ENCODE measurements at places on chromosomes 6 and 20.

- H3K27ac ChIP-seq: no peak overlapping the region
- no peak overlapping the region for H3K4me3 ChIP-seq
- no peaks in the 10 kb centered on the region for H3K4me1 ChIP-seq
- no peak for DNase-seq
- H3K27me3 ChIP-seq: no peaks in the 10 kb centered on the region
These were observed 545.2 kb upstream of the MAN1A1 start for GRCh38 chr6:119894811-119895210.

DNA sequence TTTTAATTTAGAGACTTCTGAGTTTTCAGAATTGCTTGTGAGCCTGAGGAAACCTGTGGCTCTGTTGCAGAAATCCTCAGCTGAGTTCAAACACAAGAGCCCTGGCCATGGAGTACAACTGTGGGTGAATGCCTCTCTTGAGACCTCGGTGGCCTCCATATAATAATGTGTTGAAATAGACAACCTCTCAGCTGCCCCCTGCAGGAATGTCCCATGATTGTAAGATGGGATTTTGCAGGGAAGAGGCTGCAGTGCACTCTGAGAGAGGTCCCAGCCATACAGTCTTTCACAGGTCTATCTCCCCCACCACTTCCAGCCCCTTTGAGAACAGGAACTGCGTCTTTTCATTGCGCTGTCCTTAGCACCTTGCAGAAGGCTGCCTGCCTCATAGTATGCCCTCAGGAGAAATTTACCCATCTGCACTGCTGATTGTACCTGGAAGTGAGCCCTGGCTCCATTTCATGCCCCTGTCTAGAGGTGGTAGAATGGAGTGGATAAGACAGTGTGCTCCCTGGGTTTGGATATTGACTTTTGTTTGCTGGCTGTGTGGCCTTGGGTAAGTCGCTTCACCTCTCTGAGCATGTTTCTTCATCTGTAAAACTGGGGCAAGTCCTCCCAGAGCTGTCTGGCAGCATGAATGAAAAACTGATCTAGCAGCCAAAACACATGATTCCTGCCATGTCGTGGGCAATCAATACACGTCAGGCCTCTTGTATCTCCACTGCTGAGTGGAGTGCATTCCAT, 16.8 kb upstream of the CDH22 start:
- no peaks in the 10 kb centered on the region for H3K4me1 ChIP-seq
- H3K27me3 ChIP-seq: peaks cover 3% of the 10 kb centered on the region
- H3K36me3 ChIP-seq: no peaks in the 10 kb centered on the region
- H3K27ac ChIP-seq: no peak overlapping the region
- no peak for DNase-seq
- H3K4me3 ChIP-seq: no peak overlapping the region

DNA sequence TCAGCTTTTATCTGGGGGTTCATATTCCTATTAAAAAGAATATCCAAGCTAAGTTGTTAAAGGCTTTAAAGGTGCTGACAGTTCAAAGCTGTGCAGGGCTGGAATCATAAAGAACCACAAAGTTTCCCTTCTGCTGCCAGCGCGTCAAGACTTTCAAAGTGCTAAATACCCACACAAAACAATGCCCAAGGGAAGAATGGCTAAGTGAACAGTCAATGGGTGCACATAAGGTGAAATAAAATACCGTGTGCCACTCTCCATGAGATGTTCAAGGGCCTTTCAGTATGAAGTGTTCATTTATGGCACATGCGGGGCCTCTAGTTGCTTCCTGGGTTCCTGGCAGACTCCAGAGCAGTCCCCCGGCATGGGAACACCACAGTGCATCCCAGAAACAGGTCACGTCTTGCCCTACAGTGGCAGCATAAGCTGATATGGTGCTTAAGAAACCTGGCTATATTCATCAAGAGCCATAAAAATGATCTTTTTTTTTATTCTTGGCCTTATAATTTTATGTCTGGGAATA, 14.1 kb downstream of the TXNDC5 start:
- no peak for DNase-seq
- H3K4me1 ChIP-seq: no peaks in the 10 kb centered on the region
- H3K27me3 ChIP-seq: no peaks in the 10 kb centered on the region
- H3K27ac ChIP-seq: no peak overlapping the region

GRCh38 chr6:70409216-70409615, 4.1 kb upstream of the FAM135A start:
- H3K4me3 ChIP-seq: no peak overlapping the region
- H3K4me1 ChIP-seq: no peaks in the 10 kb centered on the region
- H3K36me3 ChIP-seq: no peaks in the 10 kb centered on the region
- no peak for DNase-seq
- H3K27ac ChIP-seq: no peak overlapping the region

GRCh38 chr6:119626884-119627619, 277.5 kb upstream of the MAN1A1 start:
- no peaks in the 10 kb centered on the region for H3K36me3 ChIP-seq
- H3K4me1 ChIP-seq: no peaks in the 10 kb centered on the region
- no peak overlapping the region for H3K4me3 ChIP-seq
- DNase-seq: no peak
- H3K27ac ChIP-seq: no peak overlapping the region

DNA sequence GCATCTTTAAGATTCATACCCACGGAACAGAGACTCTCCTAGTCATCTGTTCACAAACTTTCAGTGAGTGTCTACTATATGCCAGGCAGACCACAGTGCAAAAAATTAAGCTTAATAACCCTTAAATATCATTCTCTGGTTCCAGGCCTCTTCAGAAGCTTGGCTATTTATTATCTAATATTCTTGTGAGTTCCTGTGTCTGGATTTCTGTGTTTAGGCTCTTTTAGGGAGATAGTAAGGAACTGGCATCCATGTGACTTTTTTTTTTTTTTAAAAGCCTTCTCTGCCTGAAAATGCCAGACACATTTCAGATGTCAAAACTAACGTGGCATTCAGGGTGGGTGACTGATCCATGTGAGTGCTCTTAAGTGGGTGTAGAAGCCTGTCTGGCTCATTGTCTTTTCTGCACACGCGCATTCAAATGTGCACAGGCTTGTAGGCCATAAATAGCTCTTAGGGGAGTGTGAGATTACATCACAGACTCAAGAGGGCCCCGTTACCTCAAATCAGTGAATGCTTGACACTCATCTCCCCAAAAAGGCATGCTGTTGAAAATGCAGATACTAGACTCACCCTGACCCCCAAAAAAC, 141.9 kb downstream of the GMPR start:
- no peaks in the 10 kb centered on the region for H3K27me3 ChIP-seq
- no peak overlapping the region for H3K27ac ChIP-seq
- no peak for DNase-seq
- no peak overlapping the region for H3K4me3 ChIP-seq
- no peaks in the 10 kb centered on the region for H3K36me3 ChIP-seq

DNA sequence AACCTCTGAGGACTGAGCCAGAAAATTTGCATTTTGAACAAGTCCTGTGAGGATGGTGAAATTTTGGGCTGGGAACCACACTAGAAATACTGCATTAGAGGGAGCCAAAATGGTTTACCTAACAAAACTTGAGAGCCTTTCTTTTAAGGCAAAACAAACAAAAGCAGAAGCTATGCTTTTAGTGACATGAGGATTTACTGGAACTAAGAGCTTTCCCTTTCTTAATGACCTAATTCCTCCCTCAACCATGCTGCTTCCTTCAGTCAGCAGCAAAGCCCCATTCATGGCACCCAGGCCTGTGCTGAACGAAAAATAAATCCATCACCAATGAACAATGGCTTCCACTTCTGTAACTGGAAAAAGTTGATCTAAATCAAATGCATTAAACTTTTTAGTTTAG, 974.3 kb downstream of the HACE1 start:
- H3K4me1 ChIP-seq: no peaks in the 10 kb centered on the region
- DNase-seq: no peak

DNA sequence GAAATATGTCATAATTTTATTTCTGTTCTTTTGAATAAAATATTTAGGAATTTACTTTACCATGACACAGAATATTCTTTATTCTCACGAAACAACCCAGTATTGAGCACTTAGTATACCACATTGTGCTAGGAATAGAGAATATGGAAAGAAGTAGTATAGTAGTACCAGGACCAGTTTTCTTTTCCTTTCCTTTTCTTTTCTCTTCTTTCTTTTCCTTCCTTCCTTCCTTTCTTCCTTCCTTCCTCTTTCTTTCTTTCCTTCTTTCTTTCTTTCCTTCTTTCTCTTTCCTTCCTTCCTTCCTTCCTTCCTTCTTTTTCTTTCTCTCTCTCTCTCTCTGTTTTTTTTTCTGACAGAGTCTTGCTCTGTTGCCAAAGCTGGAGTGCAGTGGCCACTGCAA, 7.5 kb upstream of the PLCB4 start:
- H3K27me3 ChIP-seq: no peaks in the 10 kb centered on the region
- H3K4me1 ChIP-seq: no peaks in the 10 kb centered on the region
- no peak for DNase-seq
- no peak overlapping the region for H3K4me3 ChIP-seq

DNA sequence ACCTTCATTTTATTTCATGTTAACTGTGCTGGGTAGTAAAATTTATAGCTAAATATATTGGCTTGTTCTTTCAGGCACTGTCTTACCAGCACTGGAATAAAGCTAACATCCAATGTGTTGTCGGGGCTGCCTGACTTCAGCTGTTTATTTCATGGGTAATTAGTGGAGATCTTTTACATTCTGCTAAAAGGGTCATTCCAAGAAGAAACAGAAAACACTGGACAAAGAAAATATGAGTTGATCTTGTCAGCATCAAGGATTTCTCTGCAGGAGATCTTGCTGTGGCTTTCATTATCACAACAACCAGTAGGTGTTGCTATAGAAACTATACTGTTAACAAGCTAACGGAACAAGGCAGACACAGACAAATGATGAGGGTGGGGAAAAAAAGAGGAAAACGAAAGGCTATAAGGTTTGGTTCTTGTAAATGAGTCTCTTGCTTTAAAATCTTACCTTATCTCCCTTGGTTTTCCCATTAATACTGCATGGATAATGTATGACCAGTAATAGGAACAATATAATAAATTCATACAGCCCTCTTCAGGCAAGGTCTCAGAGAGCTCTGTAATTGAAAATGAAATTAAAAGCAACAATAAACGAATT, 206.8 kb downstream of the SIM1 start:
- H3K27ac ChIP-seq: no peak overlapping the region
- H3K27me3 ChIP-seq: no peaks in the 10 kb centered on the region
- H3K4me1 ChIP-seq: no peaks in the 10 kb centered on the region
- DNase-seq: no peak
- no peak overlapping the region for H3K4me3 ChIP-seq

GRCh38 chr20:47080365-47080764, 185.7 kb downstream of the EYA2 start:
- no peak for DNase-seq
- H3K36me3 ChIP-seq: no peaks in the 10 kb centered on the region
- no peaks in the 10 kb centered on the region for H3K4me1 ChIP-seq
- H3K27me3 ChIP-seq: no peaks in the 10 kb centered on the region

DNA sequence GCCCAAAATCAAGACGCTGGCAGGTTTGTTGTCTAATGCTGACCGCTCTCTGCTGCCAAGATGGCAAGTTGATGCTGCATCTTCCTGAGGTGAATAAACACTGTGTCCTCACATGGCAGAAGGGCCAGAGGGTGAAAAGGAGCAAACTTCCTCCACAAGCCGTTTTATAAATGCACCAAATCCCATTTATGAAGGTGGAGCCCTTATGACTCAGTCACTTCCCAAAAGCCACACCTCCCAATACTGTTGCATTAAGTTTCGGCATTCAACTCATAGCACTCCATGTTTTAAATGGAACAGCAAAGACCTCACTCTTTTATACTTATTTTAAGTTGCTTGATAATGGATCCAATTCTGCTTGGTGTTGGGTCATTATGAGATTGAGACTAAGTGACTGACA, 316.6 kb downstream of the RFPL4B start:
- H3K4me3 ChIP-seq: no peak overlapping the region
- DNase-seq: no peak
- H3K27ac ChIP-seq: no peak overlapping the region
- no peaks in the 10 kb centered on the region for H3K27me3 ChIP-seq

DNA sequence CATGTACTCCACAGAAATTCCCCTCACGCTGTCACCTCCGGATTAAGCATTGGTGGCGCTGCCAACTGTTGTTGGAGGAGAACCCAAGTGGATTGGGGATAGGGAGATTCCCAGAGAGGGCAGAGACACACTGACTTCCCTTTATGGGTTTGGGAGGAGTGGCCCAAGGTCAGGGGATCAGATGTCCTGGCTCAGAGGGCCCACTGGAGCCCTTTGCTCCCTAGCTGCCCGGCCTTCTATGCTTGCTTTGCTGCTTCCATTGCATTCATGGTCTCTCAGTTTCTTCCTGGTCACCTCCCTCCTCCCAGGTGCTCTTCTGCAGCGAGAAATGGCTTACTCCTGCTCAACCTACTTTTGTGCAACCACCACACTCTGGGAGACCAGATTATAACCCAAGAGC, 14.3 kb downstream of the CUL9 start:
- peaks cover 73% of the 10 kb centered on the region for H3K36me3 ChIP-seq
- no peak overlapping the region for H3K27ac ChIP-seq
- H3K4me3 ChIP-seq: no peak overlapping the region

DNA sequence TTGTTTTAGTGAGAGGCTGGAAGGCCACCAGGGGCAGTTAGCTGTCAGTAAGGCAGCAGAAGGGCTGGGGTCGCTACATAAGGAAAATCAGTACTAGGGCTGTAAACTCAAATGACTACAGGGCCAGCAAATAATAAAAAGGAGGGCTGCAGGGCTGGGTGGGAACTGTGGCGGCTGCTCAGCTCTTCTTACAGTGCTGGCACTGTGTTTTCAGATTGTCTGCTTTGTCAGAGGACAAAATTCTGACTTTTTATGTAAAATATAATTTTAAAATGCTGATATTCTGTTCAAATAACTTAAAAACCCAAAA, 23.2 kb downstream of the HLA-A start:
- peak overlapping the region; percentile 40 for H3K4me3 ChIP-seq
- H3K4me1 ChIP-seq: peaks cover 23% of the 10 kb centered on the region
- no peaks in the 10 kb centered on the region for H3K27me3 ChIP-seq
- peak overlapping the region; percentile 84 for H3K27ac ChIP-seq

- H3K4me3 ChIP-seq: no peak overlapping the region
- H3K27ac ChIP-seq: no peak overlapping the region
- peaks cover 6% of the 10 kb centered on the region for H3K4me1 ChIP-seq
- no peak for DNase-seq
- H3K36me3 ChIP-seq: peaks cover 4% of the 10 kb centered on the region
These were observed 17.8 kb downstream of the RARS2 start for GRCh38 chr6:87572021-87572420.

- peaks cover 4% of the 10 kb centered on the region for H3K4me1 ChIP-seq
- no peak for DNase-seq
- no peaks in the 10 kb centered on the region for H3K36me3 ChIP-seq
These were observed 23.5 kb downstream of the PLEKHG1 start for GRCh38 chr6:150622941-150623874.

- peaks cover 3% of the 10 kb centered on the region for H3K36me3 ChIP-seq
- H3K4me3 ChIP-seq: no peak overlapping the region
- H3K4me1 ChIP-seq: no peaks in the 10 kb centered on the region
These were observed 15.0 kb downstream of the DUSP22 start for GRCh38 chr6:307065-307814.

GRCh38 chr6:31345026-31345730, 11.8 kb downstream of the HLA-B start:
- no peaks in the 10 kb centered on the region for H3K4me1 ChIP-seq
- DNase-seq: no peak
- H3K4me3 ChIP-seq: no peak overlapping the region
- H3K27me3 ChIP-seq: no peaks in the 10 kb centered on the region
- no peaks in the 10 kb centered on the region for H3K36me3 ChIP-seq
- H3K27ac ChIP-seq: no peak overlapping the region

Data from ascending aorta (tissue), 2 donors.